ENCODE measurements at places on chromosomes 11 and 22.

DNA sequence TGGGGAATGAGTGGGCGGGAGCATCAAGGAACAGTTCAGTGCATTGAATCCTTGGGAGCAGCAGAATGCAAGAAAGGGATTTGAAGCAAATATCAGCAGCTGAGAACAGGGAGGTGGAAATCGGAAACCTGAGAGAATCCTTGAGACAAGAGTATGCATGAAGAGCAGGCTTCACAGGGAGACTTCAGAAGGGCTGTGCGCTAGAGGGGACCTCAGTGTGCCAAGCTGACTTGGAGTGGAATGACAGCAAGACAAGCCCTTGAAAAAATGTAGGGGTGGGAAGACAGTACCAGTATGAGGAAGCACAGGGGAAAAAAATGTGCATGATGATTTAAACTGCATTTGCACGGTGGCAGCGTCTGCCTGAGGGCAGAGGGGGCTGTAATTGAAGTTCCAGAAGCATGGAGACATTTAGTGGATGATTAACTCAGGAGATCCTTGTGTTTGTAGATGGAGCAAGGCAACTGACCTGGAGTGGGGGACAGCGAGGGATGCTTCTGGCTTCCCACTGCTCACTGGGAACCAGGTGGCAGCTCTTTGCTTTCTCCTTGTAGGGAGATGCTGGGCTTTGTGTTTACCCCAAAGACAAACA lies 204.9 kb upstream of the PLET1 start:
- no peak for DNase-seq

GRCh38 chr11:129620237-129621104 lies 195.2 kb upstream of the TMEM45B start:
- no peak for DNase-seq

DNA sequence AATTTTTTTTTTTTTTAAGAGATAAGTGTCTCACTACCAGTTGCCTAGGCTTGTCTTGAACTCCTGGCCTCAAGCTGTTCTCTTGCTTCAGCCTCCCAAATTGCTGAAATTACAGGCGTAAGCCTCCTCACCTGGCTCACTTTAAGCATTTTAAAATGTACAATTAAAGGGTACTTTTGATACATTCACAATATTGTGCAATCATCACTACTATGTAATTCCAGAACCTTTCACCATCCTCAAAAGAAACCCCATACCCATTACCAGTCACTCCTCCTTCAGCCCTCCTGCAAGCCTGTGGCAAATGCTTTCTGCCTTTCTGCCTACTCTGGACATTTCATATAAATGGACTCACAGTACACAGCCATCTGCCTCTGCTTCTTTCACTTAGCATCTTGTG lies 34.5 kb upstream of the WT1 start:
- DNase-seq: no peak

GRCh38 chr11:96187822-96188221 lies 155.2 kb downstream of the MAML2 start:
- DNase-seq: no peak

DNA sequence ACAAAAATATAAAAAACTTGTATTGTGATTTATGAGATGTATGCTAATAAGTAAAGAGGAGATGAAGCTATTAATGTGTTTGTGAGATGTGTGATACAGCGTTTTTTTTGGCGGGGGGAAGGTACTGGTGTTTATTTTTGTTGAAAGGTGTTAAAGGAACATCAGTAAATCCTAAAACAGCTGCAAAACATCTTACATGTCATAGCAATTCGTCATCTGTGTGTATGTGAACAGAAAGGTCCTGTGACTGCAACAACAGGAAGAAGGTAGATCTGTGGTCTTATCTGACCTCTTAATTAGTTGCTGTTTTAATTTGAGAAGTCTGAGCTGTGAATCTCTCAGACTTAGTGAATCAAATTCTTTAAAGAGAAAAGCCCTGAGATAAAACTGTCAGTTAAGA lies 1041.1 kb downstream of the JRKL start:
- DNase-seq: no peak

DNA sequence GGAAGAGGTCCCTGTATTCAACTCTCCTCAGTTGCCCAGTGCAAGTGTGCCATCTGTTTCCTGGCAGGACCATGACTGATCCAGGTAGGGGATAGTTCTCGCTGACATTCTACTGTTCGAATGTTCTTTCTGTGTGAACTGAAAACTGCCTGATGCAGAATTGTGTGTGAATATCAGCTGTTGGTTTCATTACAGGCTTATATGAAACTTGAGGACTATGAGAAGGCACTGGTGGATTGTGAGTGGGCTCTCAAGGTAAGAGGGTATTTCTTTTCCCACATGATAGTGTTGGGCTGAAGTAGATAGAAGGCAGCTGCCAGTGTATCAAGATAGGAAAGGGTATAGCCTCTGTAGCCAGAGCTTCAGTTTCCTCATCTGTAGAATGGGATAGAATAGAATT lies 15.3 kb downstream of the TTC12 start:
- DNase-seq: no peak

- DNase-seq: no peak
Observed at GRCh38 chr11:70072861-70073755, 5.0 kb upstream of the ANO1 start.

- DNase-seq: no peak
Observed at GRCh38 chr11:27860811-27861210, 160.6 kb upstream of the BDNF start.

DNA sequence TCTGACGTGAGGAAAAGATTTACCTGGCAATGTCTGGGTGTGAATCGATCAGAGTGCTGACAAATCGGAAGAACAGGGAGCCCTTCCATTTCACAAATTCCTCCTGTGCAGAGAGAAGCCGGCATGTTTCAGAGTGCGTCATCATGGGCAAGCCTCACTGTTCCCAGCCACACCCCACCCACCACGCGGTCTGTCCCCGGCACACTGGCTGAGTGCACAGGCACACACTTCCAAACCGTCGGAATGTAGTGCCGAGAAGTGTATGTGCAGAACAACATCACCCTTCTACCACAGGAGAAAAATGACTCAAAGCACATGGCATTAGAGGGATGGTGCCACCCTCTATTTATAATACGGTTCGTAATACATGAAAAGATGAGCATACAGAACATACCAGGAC lies 47.5 kb downstream of the NCAPD3 start:
- no peak for DNase-seq

DNA sequence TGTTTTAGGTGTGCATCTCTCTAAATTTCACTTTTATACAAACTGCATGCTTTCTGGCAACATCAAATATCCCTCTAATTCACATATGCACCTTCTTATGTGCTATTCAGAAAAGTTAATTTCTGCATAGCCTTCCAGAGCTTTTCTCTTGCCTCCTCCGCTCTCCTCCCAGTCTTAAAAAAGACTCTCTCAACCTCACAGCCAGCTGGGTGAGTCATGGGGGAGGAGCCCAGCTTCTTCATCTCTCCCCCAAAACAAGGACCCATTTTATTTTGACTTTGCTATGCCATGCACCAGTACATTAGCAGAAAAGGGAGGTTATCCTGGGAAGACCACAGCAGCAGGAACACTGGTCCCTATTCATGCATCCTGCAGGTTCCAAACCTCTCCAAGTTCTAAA lies 234.4 kb downstream of the KCNA4 start:
- DNase-seq: no peak

GRCh38 chr22:46414704-46415103 lies 79.2 kb downstream of the TRMU start:
- no peak for DNase-seq

DNA sequence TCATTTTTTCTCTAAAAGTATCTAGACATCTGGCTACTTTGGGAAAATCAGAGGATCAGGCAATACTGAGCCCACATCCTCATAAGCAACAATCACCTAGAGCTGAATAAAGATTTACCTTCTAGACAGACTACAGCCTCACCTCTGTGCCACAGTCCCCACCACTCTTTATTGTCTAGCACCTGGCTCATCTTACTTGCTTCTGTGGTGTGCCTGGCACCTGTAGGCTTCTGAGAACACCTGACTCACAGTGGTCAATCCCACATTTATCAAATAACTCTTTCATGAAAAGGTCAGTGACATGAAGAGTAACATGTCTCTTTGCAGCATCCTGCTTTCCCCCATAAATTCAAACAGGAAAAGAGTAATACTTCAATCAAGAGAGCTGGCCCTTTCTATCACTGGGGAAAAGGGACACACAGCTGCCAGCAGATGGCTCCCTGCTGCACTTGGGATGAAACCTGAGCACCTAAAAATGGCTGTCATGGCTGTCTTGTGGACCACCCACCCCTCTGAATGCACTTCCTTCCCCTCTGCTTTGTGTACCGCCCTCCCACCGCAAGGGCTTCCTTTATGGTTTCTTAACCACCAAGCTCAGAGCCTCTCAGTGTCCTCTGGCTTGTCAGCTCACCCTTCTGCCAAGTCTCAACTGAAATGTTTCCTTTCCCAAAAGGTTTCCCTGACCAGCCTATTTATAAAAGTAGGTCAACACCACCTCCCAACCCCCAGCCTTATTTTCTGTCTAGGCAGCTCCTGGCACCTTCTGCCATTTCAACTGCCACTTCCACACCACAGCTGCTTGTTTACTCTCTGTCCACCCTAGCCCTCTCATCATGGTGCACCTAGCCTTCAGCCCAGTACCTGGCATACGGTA lies 9.3 kb downstream of the TFIP11 start:
- no peak for DNase-seq

DNA sequence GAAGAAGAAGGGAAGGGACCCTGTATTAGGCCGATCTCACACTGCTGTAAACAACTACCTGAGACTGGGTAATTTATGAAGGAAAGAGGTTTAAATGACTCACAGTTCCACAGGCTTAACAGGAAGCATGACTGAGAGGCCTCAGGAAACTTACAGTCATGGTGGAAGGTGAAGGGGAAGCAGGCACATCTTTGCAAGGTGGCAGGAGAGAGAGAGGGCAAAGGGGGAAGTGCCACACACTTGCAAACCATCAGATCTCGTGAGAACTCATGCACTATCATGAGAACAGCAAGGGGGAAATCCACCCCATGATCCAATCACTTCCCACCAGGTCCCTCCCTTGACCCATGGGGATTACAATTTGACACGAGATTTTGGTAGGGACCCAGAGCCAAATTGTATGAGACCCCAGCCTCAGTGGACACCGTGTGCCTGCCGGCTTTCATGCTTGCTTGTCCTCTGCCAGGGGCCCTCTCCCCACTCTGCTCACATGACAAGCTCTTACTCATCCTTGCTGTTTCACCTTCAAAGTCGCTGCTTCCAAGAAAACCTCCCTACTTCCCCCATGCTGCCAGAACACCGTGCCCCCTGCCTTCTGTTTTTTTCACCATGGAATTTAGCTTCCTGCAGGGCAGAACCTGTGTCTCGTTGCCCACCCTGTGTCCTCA lies 23.3 kb upstream of the PPFIA1 start:
- DNase-seq: no peak

DNA sequence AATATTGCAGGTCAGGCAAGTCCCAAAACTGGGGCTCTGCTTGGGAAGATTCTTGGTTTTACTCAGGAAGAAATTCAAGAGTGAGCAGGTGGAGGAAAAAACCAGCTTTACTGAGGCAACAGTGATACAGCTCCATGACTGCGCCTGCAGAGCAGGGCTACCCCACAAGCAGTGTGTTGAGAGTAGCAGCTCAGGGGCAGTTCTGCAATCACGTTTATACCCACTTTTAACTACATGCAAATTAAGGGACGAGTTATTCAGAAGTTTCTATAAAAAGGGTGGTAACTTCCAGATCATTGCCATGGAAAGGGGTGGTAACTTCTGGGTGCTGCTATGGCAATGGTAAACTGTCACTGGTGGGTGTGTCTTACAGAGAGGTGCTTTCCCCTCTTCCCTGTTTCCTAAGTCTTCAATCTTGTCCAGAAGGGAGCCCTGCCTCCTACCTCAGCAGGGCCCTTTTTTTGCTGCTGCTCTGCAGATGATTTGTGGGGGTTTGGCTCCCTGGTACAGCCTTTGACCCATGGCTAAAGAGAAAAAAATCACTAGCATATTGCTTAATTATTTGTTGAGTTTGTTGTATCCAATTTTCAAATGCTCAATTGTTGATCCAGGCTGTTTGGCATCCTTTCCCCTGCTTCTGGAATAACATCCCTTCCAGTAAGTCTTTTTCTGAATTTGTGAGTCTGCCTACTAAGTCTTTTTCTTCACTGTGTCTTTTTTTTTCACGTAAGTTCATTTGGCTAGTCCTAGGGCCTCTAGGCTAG lies 30.0 kb upstream of the ME3 start:
- no peak for DNase-seq

DNA sequence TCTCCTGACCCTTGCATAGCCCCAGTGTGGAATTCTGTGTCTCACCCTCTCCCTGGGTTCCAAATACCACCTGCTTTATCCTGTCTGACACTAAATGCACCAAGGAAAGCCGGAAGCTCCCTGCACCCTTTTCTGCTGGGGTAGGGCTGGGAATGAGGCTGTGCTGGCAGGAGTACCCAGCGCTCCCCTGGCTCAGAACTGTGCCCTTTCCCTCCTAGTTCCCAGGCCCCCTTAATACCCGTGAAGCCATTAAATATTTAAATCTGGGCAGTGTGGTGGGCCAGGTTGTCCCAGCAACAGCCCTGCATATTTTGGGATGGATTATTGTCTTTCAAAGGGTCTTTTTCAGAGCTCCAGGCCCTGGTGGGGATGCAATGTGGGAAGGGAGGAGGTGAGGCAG lies 63.0 kb downstream of the TP53I11 start:
- no peak for DNase-seq

- DNase-seq: no peak
Observed at GRCh38 chr22:26442086-26442756, 13.2 kb downstream of the ASPHD2 start.

GRCh38 chr11:34148504-34149165 lies 43.2 kb downstream of the NAT10 start:
- DNase-seq: no peak

GRCh38 chr11:18707811-18708340 lies 9.3 kb downstream of the TMEM86A start:
- no peak for DNase-seq

DNA sequence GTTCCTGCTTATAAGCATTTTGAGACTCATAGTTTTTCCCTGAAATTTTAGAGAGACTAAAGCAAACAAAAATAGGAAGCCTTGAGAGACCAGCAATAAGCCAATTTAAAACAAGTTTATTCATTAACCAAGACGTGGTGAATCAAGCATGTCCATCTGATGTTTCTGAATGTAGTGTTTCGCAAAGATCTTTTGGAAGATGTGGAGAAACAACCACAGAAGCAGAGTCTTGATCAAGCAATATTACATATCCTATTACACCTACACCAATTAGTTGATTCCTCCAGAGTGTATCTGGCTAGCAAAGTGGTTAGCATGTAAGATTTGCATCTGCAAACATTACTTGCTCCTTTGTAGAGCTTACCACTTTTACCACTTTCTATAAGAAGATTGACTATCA lies at the start of gene OVCH2:
Gene OVCH2, minus strand, starts transcription at position 101 of the 400 bp plus-strand sequence. Its CDS starts 83 bp downstream, at position 18.
- no peak for DNase-seq

DNA sequence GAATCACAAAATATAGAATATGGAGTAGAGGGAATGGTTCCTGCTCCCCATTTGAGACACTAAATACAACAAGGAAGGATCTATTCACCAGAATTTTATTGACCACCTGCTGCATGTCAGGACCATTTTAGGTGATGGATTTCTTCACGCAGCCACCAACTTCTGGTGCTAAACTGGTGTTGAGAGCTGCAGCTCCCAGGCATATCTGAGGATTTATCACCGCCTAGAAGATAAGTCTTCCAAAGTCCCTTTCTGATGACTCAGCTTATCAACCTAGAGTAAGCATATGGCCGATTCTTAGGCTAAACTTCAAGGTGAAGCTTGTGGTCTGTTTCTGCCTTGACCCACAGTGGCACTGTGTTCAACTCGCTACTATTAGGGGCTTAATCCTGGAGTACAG lies 6.7 kb downstream of the DDI1 start:
- no peak for DNase-seq

- DNase-seq: no peak
Observed at GRCh38 chr11:47233989-47234668, 14.5 kb downstream of the ACP2 start.
